ENCODE measurements at places on chromosomes 5 and 9. TPM values are rescaled to one million over a fixed set of nuclear protein-coding genes. Genes with fewer than 3 reads are reported as not detected.

IRGM gene
- polyA plus RNA-seq: not detected

STK32A gene
- 0.27 TPM for polyA plus RNA-seq

SERF1A gene
- polyA plus RNA-seq: 1.4 TPM

CAMSAP1 gene
- polyA plus RNA-seq: 24.5 TPM

STPG3 gene
- polyA plus RNA-seq: 0.18 TPM

NR6A1 gene
- 1.1 TPM for polyA plus RNA-seq

GHR gene
- 20.0 TPM for polyA plus RNA-seq

SLC6A3 gene
- polyA plus RNA-seq: not detected

MEGF10 gene
- polyA plus RNA-seq: 43.0 TPM

NAIP gene
- polyA plus RNA-seq: 13.3 TPM

ABL1 gene
- polyA plus RNA-seq: 52.6 TPM

BAAT gene
- 1.7 TPM for polyA plus RNA-seq

SPINK7 gene
- polyA plus RNA-seq: 0.23 TPM

FBP2 gene
- 91.5 TPM for polyA plus RNA-seq

DNA sequence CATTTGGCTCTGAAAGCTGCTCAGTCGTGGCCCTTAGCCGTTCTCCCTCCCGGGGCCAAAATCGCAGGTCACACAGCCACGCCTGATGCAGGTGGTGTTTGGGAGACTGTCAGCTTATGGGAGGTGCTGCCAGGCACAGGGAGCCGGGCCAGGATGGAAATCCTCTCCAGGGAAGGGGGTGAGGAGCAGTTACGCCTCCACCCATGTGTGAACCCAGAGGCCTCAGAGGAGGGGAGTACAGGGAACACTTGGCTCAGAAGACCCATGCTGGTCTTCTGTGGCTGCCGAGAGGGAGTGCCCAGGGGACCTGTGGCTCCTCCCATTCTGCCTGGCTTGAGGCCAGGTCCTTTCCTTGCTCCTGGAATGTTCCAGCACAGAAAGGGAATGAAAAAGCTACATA lies 3.6 kb upstream of the OLFM1 start:
- DNase-seq: no peak

- no peak for DNase-seq
Measured at GRCh38 chr5:63286724-63287123, 675.5 kb downstream of the HTR1A start.

DNA sequence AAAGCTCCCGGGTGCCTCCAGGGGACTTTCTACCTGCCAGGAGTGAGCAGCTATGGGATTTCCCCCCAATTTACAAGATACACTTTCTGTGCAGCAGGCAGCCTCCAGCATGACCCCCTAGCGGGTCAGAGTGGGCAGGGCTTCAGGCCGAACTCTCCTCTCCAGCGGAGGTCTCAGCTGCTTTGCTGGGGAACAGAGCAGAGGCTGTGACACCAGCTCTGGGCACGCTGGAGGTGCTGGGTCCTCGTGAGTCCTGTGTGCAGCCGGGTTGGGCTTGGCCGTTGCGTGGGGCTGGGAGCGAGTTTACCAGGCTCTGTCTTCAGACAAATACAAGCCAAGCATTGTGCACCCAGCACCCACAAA lies 2.9 kb downstream of the NRARP start:
- DNase-seq: no peak

DNA sequence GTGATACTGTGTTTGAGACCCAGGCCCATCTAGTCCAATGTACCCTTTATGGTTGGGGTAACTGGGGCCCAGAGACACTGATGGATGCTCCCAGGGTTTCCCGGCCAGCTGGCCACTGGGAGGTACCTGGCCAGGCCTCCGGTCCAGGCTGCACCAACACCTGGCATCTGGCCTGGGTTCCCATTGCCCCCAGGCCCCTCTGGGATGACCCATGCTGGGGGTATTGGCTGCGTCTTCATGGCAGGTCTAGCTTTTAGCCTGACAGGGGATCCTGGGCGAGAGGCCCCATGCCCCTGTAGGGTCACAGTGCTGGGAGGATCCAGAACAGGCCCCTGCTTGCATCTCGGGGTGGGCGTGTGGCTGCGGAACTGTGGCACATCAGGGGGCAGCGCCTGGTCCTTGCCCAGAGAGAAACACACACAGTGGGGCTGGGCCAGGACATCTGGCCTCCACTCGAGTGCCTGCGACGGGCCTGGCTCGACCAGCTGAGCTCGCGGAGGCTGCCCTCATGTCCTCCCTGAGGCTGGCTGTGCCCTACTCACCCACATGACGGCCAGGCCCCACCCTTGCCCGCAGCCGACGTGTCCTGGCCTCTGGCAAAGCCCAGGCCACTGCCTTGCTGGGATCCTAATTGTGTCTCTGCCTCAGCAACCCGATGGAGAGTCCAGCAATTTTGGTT lies 21.5 kb upstream of the COL5A1 start:
- DNase-seq: no peak

- DNase-seq: no peak
Measured at GRCh38 chr9:109815366-109815947, 35.5 kb downstream of the PALM2AKAP2 start.

DNA sequence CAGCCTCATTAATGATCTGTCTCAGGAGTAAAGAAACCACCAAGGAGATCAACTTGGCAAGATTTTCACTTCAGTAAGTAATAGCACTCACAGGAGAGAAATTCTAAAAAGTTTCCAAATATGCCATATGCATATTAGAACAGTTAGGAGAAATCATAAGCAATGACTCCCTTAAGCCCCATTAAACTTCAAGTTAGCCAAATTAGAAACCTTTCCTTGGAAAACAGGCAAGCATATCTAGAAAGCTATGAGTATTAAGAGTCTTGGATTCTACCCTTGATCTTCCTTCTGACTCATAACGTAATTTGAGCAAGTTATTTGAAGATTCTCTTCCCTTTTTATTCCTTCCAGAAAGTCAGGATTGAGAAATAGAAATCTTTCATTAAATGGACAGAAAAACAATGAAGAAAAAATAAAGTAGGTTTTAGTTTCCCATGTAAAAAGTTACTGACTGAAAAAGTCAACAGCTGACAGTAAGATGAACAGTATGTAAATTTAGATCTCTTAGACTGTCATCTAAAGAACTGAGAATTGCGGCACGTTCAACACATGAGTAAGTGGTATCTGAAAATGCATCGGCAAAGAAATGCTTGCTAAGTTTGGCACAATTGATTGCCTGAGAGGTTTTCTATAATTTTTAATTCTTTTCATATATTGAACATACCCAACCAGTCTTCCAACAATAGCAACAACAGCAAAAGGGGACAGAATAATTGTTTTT lies 565.7 kb upstream of the FTMT start:
- DNase-seq: peak; percentile 31

DNA sequence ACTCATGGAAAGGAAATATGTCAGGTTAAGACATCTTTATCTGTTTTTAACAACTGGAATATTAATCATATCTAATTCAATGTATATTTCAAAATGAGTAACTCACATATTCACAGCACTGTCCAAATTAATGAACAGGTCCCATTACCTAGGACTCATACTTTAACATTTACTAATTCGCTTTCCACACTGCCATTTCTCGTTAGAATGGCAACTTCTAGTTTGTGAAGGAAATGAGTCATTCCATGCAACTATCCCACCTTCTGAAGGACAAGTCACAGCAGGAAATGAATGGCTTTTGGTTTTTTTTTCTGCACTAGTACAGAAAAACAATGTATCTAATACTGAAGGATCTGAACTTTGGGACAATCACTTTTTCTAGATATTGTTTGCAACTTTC lies 24.6 kb upstream of the IFNK start:
- DNase-seq: no peak

DNA sequence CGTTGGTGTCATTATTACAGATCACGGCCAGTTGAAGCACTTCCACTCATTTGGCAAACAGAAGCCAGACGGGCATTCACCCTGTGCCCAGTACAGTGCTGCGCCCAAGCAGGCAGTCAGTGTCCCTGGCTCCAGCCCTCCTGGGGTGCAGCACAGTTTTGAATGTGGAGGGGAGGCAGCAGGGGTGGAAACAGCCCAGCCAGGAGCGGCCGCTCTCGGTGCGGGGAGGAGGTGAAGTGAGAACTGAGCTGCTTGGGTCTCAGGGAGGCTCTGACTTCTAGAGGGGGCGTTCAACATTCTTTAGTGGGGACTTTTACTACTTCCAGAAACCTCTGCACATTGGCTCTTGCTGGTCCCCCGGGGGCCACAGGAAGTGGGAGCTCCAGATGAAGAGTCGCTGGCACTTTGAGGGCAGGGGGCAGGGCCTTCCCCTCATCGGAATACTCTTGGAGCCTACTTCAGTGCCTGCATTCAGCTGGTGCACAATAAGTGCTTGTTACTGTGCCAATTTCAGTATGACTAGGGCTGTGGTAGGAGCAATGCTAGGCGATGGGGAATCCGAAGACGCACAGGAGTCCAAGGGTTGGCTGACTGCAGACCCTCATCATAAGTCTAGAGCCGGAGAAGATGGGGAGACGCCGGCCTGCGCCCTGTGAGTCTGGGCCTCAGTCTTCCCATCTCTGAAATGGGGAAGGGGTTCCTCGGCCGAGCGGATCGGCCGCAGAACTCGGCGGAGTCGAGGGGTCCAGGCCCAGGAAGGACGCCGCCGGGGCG lies 492 bp upstream of the NEK6 start:
- no peak for DNase-seq

DNA sequence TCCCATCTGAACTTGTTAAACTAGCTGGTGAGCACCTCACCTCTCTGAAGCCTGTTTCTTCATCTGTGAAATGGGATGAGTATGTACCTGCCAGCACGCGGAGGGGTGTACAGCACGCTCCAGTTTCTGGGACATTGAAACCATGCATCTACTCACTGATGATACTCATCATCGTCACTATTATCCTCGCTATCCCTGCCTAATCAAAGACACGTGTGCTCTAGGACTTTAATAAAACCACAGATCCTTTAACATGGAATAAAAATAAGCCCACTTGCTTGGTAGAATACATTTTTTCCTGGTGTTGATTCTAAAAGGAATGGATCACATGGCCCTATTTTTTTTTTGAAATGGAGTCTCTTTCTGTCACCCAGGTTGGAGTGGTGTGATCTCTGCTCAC lies 37.3 kb upstream of the POMT1 start:
- DNase-seq: no peak

- no peak for DNase-seq
Measured at GRCh38 chr5:8644377-8644776, 775.4 kb downstream of the MTRR start.

DNA sequence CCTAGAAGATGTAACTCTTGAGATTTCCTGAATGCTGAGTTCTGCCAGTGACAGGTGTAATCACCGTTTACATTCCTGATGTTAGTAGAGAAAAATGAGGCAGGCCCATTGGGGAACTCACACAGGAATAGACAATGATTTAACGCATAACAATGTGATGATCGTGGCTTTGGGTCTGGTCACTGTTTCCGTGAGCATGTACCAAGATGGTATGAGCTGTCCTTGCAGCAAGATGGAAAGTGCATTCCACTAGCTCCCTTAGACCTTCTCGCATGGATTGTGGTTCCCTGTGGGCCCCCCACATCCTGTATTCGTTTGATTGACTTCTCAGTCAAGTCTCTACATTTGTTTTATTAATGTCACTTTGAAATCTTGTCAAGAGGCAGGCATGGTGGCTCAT lies 124.0 kb upstream of the DAP start:
- DNase-seq: no peak

GRCh38 chr5:157063776-157064430 lies 5.0 kb upstream of the HAVCR1 start:
- no peak for DNase-seq

- no peak for DNase-seq
Measured at GRCh38 chr5:74261866-74262265, 378.7 kb downstream of the ENC1 start.

GRCh38 chr9:110821064-110821463 lies 152.5 kb downstream of the MUSK start:
- DNase-seq: no peak

- no peak for DNase-seq
Measured at GRCh38 chr9:706606-707459, 134.7 kb upstream of the DMRT1 start.

GRCh38 chr9:91179237-91180138 lies 182.2 kb downstream of the AUH start:
- DNase-seq: no peak

DNA sequence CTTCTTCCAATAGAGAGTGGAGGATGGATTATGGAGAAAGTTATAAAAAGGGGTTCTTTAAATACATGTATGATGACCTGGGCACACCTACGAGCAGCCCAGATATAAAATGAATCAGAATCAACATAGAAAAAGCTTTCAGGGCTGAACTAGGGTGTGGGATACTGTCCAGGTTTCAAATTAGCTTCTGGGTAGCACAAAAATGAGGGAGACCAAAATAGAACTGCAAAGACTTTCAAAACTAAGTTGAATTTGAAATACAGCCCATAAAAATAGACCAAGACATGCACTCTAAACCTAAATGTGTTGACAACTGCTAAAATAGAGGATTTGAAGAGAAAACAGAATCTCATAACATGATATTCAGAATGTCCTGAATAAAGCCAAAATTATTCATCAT lies 17.0 kb downstream of the ZNF484 start:
- no peak for DNase-seq

- no peak for DNase-seq
Measured at GRCh38 chr5:154756868-154757813, 2.0 kb downstream of the LARP1 start.

DNA sequence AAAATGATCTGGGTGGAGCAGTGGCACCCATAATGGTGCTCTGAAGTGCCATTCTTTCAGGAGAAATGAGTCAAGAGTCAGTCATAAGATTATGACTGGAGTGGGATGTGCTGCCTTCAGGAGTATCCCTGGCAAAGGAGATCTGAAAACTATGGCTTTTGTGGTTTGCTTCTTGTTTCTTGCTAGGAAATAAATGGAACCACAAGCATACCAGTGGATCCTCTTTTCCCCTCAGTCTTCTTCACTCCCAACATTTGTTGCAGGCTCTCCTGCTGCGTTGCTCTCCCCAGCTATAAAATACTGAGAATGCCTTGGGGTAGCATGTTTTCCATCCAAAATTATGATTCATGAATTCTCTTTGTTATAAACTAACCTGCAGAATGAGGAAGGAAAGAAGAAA lies 199.1 kb downstream of the NNT start:
- no peak for DNase-seq

- DNase-seq: no peak
Measured at GRCh38 chr9:92196909-92197308, 81.7 kb upstream of the SPTLC1 start.

- no peak for DNase-seq
Measured at GRCh38 chr5:105953616-105954015, 1717.1 kb downstream of the EFNA5 start.

- DNase-seq: no peak
Measured at GRCh38 chr9:6090277-6091210, 75.1 kb upstream of the RANBP6 start.

GRCh38 chr5:173757403-173758209 lies 130.5 kb upstream of the CPEB4 start:
- DNase-seq: no peak

Measured in forelimb muscle (tissue), 1 donor.